ENCODE measurements at places on chromosomes 11 and 22.

DNA sequence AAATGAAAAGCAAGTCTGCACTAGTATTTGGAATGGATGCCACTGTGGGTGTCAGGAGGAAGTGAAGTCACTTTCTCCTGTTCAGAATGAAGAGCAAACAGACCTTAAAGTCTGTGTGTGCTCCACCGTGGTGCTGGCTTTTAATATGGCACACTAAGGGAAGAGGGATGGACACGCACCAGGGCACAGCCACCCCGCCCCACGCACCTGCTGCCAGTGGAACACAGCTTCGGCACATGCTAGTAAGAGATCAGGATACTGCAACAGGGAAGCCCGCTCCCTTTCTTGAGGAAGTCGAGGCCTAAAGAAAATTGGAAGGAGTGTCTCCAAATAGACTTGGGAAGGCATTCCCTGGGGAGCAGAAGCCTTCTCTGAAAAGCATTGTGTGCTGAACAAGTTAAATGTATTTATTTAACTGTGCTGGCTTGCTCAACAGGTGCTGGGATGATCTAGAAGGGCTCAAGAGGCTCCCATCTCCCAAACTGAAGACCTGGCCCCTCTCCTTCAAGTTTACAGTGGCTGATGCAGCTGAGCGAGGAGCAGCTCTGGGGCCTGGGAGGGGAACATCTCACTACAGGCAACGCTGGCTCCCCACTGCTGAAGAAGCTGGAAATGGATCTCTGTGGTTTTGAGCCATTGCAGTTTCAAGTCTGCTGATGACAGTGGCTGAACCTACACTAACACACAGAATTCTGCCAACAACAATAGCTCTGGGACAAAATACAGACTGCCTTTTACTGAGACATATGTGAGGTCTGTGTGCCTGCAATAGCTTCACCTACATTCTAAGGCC, 504.6 kb upstream of the B3GAT1 start:
- DNase-seq = no peak

DNA sequence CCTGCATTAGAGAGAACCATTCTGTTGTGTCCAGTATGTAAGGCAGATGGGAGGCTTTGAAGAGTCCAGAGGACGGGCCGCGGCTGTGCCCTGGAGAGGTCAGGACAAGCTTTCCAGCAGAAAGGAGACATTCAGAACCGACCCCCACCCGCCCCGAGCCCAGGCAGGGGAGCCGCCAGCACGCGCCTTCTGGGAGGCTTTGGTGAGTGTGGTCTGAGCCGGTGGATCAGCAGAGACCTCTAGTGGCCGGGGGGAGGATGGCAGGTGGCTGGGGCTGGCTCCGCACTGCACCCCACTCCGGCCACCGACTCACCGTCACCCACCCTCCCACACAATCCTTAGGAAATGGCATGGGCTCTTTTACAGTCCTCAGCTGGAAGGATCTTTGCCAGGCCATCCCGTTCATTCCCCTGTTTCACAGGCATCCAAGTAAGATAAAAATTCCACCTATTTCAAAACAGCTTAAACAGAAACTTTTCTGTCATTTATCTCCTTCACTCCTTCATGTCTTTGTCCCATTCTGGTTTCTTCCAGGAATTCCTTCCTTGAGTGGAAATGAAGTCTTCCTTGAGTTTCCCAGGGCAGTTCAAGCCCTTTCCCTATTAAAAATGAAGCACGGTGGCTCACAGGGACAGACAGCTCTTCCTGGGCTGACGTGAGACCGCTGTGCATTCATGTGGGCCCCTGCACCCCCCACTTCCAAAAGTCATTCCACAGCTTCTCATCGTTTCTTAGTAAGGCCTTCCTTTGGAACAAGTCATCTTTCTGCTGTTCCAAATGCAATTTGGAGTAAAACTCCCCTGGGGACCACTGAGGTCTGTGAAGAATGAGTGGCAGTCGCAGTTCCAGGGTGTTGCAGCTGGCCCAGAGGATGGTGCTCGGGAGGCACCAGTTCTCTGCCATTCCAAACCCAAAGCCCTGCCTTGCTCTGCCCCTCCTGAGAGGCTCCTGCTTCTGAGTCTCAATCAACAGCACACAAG, 91.0 kb downstream of the FEZ1 start:
- DNase-seq = peak; percentile 73

GRCh38 chr22:48499456-48500425, 1327.9 kb downstream of the BRD1 start:
- DNase-seq = no peak

- DNase-seq = no peak
These were observed 4.4 kb downstream of the CACNA1I start for GRCh38 chr22:39574779-39575551.

DNA sequence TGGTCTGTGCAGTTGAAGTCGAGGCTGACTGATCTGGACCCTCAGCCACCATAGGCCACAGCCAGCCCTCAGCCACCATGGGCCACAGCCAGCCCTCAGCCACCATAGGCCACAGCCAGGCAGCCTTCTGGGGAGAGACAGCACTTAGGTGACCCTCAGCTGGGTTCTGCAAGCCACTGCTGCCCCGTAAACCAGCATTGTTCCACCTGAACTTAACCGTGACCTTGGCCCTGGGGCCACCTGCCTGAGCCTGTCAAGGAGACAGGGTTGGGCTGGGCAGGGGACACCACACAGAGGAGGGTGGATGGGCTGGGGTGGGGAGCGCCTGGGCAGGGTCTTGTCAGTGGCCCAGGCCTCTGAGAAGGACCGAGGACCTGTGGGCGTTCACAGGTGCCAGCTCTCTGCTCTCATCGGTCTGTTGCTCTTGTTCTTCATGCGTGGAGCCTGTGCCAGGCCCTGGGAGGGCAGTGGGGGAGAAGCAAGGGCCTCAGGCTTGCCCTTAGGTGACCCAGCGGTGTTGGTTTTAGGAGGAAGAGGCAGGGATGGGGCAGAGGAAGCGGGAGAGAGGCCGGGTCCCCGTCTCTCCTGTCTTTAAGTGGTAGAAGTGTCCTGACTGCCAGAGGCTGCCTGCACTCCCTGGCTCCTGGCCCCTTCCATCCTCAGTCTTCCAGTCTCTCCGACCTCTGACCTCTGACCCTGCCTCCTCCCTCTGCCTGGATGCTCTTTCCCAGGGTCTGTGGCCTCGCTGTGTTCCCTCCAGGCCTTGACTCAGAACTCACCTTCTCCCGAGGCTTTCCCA, 36.9 kb downstream of the GRAMD4 start:
- no peak for DNase-seq

GRCh38 chr11:22115470-22116029, 77.3 kb upstream of the ANO5 start:
- DNase-seq = no peak

DNA sequence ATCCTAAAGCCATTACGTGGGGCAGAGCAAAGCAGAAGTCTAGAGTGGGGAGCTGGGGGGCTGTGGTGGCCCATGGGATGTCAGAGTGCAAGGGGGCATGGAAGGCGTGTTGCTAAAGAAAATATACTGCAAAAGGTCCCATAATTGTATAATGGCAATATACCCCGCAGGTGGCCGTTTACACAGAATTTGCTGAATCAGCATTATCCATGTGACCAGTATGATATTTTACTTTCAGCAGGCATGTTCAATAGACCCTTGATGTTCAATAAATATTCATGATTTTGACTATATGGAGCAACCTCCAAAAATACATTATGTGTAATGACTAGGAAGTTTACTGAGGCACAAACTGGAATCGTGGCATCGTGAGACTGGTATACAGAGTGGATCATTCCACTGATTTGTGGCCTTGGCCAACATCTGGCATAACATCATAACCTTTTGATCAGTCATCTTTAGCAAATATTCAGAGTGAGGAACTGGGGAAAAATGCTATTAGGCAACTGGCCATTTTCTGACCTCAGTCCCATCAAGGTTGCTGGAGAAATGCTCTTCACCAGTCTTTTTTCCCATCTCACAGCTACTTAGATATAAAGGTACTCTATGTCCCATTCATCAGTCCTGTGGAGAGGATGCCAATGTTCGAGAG, 29.3 kb upstream of the PPP2R1B start:
- DNase-seq = no peak

DNA sequence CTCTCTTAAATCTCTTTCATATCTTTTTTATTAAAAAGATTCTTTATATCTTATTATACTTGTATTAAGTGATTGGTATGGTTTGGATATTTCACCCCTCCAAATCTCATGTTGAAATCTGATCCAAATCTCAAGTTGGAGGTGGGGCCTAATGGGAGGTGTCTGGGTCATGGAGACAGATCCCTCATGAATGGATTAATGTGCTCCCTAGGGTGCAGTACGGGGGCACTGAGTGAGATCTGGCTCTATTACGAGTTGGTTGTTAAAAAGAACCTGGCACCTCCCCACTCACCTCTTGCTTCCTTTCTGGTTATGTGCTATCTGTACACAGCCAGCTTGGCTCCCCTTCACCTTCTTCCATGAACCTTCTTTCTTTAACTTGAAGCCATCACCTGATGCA, 149.6 kb downstream of the CWF19L2 start:
- DNase-seq = no peak

GRCh38 chr22:43995798-43996169, 28.3 kb upstream of the PARVB start:
- DNase-seq = no peak

DNA sequence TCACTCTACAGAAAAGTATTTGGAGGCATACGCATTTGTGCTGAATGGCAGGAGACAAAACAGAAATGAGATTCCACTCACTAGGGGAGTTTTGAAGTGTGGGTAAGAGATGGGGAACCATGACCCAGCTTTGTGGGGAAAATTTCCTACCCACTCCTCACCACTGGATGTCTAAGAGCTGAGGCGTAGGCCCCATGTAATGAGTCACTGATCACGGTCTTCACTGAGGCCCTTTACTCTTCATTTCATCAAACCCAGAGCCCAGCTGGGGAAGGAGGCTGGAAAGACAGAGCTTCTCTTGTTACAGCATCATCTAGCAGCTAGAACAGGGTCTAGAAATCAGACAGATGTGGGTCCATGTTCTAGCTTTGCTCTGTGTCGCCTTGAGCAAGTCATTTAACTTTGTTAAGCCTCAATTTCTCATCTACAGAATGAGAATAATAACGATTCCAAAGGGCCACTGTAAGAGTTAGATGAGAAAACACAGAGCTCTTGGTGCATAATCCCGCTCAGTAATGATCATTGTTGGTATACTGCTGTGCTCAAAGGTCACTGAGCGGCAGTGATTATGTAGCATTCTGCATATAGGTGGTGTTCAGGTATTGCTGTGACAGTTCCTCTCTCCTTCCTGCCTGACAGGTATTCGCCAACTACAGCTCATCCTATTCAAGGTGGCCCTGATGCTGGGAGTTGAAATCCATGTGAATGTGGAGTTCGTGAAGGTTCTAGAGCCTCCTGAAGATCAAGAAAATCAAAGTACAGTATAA, 97.2 kb downstream of the MICAL2 start:
- peak; percentile 67 for DNase-seq

DNA sequence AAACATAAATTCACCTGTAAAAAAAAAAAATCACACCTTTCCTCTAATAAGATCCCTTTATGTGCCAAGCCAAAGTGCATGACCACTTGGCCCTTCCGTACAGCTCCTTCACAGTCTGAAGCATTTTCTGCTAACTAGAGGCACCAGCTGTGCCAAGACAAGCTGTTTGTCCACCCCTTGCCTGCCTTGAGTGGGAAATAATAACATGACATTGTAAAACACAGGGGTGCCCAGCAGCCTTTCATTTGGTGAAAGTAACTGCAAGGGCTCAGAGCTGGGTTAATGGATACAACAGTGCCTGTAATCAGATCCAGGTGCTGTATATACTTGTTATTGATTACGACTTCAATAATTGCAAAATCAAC, 59.2 kb downstream of the DDIAS start:
- no peak for DNase-seq

All from activated CD4-positive, alpha-beta T cell treated with anti-CD3 and anti-CD28 coated beads, Interleukin-2, Interleukin-6, amounts not matched to agents 100 ng/mL and 50 ng/mL, durations not matched to agents 16 hours and 8 hours (primary cell).